ENCODE measurements at places on chromosomes 7 and 10. TPM values are rescaled to one million over a fixed set of nuclear protein-coding genes. Genes with fewer than 3 reads are reported as not detected.

DNA sequence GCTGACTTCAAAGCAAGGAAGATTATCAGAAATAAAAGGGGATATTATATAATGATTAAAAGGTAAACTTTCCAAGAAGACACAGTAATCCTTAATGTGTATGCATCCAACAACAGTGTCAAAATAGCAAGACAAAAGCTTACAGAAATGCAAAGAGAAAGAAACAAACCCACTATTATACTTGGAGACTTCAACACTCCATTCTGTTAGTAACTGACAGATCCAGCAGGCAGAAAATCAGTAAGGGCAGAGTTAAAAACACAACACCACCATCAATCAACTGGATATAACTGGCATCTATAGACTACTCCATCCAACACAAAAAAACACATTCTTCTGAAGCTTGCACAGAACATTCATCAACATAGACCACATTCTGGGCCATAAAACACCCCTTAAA is 103.8 kb downstream of the OR13A1 start:
- no peaks in the 10 kb centered on the region for H3K36me3 ChIP-seq
- H3K27ac ChIP-seq = no peak overlapping the region
- peaks cover 2% of the 10 kb centered on the region for H3K27me3 ChIP-seq

NKX2-3 gene
- total RNA-seq = not detected

DNA sequence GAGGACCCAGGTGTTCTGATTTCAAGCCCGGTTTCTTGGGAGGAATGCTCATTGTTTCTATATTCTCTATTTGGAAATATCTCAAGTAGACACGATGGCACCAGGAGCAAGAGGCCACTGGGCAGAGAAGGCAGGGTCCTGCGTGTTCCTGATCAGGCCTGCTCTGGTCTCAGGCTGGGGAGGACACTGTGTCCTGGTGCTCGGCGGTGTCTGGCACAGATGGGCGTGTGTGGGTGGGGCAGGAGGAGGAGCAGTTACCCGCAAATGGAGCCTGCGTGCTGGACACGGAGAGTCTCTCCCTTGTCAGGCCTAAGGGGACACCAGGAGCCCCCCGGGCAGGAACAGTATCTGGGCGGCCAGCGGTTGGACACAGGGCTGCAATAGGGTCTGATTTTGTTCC is 25.9 kb upstream of the GOLGA7B start:
- H3K27me3 ChIP-seq = peaks cover 19% of the 10 kb centered on the region
- no peaks in the 10 kb centered on the region for H3K4me1 ChIP-seq
- H3K36me3 ChIP-seq = no peaks in the 10 kb centered on the region
- H3K4me3 ChIP-seq = no peak overlapping the region
- no peak overlapping the region for H3K27ac ChIP-seq

ZNF853 gene
- 3.3 TPM for total RNA-seq

DNA sequence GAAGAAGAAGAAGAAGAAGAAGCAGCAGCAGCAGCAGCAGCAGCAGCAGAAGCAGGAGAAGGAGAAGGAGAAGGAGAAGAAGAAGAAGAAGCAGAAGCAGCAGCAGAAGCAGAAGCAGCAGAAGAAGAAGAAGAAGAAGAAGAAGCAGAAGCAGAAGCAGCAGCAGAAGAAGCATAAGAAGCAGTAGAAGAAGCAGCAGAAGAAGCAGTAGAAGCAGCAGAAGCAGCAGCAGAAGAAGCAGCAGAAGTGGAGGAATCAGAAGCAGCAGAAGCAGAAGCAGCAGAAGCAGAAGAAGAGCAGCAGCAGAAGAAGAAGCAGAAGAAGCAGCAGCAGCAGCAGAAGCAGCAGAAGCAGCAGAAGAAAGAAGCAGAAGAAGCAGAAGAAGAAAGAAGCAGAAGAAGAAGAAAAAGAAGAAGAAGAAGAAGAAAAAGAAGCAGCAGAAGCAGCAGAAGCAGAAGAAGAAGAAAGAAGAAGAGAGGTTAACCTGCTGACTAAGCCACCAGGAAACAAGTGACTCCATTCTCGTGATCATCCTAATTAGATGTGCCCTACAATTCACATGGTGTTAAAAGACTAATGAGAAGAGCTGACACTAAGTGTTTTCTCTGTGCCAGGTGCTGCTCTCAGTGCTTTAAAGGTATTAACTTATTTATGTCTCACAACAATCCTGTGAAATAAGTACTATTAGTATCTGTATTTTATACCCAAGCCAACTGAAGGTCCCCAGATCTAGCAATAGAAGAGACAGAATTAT is 11.6 kb downstream of the CDNF start:
- no peak overlapping the region for H3K27ac ChIP-seq
- peaks cover 2% of the 10 kb centered on the region for H3K27me3 ChIP-seq
- H3K4me1 ChIP-seq = no peaks in the 10 kb centered on the region

DNA sequence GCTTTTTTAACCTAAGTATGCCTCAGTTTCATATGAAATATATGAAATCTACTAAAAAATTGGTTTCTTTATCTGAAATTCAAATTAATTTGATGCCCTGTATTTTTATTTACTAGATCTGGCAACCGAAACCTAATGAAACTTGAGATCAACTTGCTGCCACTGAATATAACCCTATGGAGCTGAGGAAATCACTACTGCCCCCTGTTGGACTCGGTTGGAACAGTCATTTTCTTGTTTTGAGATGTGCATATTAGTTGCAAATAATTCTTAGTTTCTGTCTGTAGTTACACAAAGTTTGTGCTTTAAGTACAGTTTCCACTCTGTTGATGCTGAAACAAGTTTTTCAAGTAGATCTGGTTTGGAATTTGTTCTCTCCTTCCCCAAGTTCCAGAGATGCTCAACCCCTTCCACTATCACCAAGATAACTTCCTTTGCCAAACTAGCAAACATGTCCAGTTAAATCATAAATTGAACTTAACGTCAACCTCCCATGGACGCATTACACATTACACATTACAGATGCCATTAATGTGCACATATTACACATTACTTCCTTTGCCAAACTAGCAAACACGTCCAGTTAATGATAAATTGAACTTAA is 22.2 kb upstream of the EXOC4 start:
- peak; percentile 56 for DNase-seq
- H3K27ac ChIP-seq = no peak overlapping the region
- no peak overlapping the region for H3K4me3 ChIP-seq
- no peaks in the 10 kb centered on the region for H3K36me3 ChIP-seq
- peaks cover 7% of the 10 kb centered on the region for H3K27me3 ChIP-seq
